Activated CD8-positive, alpha-beta memory T cell treated with anti-CD3 and anti-CD28 coated beads for 1 hour (primary cell): ENCODE measurements at places on chromosomes 13 and 19.

DNA sequence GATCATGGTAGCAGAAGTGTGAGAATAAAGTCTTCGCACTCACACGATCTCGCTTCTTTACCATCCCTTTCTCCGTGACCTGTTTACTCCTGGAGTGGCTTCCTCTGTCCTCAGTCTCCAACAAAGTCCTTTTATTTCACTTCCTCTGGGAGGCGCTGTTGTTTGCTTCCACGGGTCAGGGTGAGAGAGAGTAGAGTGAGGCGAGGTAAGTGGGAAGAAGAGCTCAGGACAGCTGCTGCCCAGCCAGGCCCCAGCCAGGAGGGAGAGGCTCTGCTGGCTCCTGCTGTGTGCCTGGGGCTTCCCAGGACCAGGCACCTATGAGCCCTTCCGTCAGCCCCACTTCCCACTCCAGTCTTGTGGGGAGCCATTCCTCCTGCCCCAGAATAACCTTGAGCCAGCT lies 242.1 kb downstream of the FGF9 start:
- no peak for DNase-seq

DNA sequence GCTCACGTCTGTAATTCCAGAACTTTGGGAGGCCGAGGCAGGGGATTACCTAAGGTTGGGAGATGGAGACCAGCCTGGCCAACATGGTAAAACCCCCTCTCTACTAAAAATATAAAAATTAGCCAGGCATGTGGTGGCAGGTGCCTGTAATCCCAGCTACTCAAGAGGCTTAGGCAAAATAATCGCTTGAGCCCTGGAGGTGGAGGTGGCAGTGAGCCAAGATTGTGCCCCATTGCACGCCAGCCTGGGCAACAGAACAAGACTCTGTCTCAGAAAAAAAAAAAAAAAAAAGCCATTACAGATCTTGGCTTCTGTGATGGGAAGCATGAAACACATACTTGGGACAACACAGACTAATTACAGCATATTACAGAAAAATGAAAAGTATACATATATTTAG lies 1404.5 kb upstream of the SPRY2 start:
- no peak for DNase-seq

DNA sequence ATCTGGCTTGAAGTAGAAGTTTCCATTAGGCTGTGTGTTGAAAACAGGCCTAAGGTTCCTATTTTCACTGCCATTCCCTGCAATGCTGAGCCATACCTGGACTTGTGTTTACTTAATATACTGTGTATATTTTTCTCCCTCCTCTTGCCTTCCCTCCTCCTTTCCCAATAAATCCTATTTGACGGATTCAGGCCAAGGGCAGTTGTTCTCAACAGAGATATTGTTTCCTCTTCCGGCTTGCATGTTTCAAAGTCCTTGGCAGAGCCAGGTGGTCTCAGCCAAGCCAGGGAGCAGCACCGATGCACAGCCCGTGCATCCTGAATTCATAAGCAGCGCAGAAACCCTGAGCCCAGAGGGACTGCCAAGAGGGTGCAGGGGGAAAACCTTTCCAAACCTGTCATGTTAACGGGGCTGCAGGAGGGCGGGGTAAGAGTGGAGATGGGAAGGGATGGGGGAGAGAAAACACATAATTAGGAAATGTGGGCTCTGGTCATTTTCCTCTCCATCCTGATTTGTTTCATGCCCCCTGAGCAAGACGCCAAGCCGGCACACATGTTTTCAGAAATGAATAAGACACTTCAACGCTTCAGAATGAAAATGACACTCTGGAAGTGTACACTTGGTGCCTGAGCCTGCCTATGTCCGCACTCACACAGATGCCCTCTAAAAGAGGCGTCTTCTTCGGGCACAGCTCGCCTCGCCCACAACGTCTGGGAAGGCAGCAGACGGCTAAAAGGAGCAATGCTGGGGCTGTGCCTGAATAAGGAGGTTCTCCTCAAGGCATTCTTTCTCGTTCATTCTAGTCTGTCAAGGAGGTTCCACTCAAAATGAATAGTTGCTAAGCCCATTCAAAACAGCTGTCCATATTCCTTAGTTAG lies 149.3 kb upstream of the UBL3 start:
- no peak for DNase-seq

DNA sequence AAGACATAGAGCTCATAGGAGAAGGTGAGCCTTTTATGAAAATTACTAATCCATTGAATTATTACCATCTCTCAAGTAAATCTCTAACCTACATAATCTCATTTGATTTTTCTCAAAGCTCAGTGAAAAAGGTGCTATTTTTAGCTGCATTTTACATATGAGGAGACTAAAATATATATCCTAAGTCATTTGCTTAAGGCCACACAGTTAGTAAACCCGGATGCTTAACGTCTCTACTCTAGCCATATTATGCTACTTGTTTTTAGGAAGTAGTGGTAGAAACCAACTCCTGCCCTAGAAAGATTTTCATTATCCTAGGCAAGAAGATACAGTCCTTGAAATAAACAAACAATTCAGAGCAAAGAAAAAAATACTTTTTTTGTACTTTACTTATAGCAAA lies 108.9 kb downstream of the RBM26 start:
- no peak for DNase-seq

- no peak for DNase-seq
Measured at GRCh38 chr13:103283451-103283820, 217.2 kb upstream of the SLC10A2 start.

GRCh38 chr19:15399234-15399515 lies 19.6 kb upstream of the AKAP8 start:
- no peak for DNase-seq

DNA sequence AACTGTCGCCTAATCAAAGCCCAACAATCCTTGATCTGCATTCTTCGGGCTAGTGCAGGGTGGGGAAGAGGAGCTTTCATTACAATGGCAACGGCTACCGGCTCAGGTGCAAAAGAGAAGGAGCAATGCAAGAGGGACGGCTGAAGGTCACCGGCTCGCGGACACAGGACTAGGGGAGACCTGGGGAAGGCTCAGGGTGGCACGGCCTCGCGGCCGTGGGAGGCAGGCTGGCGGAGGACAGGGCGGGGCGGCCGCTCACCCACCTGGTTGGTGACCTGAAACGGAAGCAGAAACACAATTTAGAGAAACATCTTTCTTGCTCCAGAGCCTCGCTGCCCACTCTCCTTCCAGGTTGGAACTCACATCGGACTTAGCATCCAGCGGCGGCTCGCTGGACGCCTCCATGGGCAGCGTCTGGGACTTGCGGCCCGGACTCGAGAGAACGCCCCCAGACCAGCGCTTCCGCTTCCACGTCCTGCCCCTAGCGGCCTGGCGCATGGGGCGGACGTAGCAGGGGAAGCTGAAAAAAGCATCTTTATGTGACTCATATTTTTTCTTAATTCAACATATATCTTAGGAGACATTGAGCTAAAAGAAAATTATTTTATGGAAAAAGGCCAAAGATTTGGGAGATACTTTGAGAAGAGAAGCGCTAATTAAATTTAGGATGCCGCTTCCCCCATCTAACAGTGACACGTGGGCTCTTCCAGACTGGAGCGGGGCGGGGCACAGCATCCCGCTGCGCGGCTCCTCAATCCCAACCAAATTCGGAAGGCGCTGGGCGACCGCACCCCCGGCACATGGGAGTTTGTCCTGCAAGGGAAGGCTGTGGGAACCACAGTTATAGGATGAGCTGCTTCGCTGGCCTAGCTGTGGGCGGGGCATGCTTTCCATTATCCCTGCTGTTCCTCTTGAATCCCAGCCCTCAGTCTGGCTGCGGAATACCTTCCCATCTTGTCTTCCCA lies at the start of gene COMMD6:
Gene COMMD6, minus strand, starts transcription at position 441 of the 965 bp plus-strand sequence. Its CDS starts 36 bp downstream, at position 405.
- no peak for DNase-seq

GRCh38 chr13:79815041-79815440 lies 334.1 kb downstream of the NDFIP2 start:
- no peak for DNase-seq
